NCI-H446 treated with DMSO at 0.1 percent for 48 hours (cell line): ENCODE measurements at places on chromosomes 13 and 19.
A peak's percentile ranks its signal among the peaks of the same experiment; 100 is the strongest.

GRCh38 chr13:94947965-94948371 is 235.6 kb upstream of the SOX21 start:
- DNase-seq, result no peak

GRCh38 chr19:39997638-39998216 is 867 bp downstream of the ZNF546 start:
- no peak for DNase-seq

DNA sequence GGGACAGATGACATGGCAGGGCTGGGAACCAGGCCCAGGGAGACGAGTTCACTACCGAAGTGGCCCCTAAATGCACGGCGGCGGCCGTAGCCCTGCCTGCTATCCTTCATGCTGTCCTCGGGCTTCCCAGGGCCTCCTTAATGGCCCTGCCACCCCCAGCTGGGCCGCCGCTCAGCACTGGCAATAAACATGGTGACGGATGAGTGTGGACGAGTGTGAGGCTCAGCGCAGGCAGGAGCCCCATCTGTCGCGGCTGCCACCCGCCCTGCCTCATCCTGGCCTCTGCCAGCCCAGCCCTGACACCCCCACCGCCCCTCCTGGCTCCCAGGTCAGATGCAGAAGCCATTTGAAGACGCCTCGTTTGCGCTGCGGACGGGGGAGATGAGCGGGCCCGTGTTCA is 13.6 kb downstream of the PIN1 start:
- DNase-seq, result no peak

DNA sequence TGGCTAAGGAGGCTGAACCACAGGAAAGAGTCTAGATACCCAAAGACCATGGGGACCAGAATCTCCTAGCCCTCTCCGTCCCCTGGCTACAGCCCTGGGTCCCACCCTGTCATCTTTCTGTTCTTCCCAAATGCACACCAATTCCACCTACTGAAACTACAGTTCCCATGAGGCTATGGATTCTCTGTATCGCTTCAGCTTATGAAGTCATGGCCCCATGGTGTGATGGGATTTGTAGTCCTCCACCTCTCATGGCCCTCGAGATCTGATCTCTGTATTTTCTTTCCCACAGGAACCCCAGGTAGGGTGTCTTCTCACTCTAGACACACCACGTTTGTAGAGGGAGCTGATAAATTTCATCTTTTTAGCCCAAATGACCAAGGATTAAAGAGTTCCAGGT is 11.8 kb downstream of the PTPRH start:
- no peak for DNase-seq

GRCh38 chr13:105220063-105220462 is 1315.4 kb downstream of the EFNB2 start:
- DNase-seq, result no peak

DNA sequence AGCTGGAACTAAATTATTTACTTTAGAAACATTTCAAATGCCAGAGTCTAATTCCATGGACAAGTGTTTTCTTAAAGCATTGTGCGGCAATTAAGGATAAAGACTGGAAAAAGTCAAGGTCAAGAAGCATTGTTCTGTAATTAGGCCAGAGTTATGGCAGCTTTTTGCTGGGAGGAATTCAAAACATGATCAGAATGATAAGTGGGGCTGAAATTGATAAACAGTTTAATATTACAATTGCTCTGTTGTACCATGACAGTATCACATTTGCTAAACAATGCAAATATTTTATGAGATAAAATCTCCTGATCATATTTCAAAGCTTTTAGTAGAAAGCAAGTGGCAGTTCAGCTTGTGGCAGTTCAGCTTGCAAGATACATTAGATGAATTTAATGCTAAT is 513.7 kb downstream of the GPC6 start:
- no peak for DNase-seq

DNA sequence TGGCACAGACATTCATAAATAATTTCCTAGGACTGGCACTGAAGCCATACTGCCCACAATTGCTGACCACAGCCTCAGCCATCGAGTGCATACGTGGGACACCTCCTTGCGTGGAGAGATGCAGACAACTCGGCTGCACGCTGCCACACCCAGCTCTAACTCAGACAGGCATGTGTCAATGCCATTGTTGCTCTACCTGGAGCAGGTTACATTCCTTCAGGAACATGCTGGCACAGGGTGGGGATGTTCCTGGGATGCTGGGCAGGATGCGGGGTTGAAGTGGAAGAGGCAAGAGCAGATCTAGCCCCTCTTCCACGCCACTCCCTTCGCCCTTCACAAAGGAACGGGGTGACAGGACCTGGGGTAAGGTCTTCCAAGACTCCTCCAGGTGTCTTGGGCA is 24.2 kb upstream of the SLC35E1 start:
- no peak for DNase-seq

- DNase-seq, result no peak
Observed at GRCh38 chr13:43116242-43116641, 92.9 kb downstream of the DNAJC15 start.

GRCh38 chr13:21549633-21550032 is 54.3 kb downstream of the MICU2 start:
- DNase-seq, result no peak

- no peak for DNase-seq
Observed at GRCh38 chr19:40457953-40458596, 7.5 kb downstream of the BLVRB start.

DNA sequence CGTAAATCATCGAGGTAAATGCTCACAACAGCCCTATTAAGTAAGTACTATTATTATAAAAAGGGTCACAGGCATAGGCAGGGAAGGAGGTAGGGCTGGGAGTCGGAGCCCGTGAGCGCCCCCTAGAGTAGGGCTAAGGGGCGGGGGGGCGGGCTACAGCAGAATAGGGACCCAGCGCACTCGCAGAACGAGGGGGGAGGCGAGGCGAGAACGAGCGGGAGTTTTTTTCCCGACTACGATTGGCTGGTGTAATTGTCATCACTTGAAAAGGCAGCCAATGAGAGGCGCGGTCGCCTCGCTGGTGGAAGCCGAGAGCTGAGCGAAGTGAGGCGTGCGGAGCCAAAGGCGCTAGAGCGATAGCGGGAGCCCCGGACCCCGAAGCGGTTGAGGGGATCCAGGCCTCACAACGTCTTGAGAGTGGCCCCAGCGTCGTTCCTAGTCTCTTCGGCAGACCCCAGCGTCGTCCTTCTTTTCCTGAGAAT is 24.2 kb downstream of the KEAP1 start:
- peak; percentile 55 for DNase-seq

GRCh38 chr19:11291991-11292390 is 4.0 kb upstream of the TSPAN16 start:
- DNase-seq, result no peak

DNA sequence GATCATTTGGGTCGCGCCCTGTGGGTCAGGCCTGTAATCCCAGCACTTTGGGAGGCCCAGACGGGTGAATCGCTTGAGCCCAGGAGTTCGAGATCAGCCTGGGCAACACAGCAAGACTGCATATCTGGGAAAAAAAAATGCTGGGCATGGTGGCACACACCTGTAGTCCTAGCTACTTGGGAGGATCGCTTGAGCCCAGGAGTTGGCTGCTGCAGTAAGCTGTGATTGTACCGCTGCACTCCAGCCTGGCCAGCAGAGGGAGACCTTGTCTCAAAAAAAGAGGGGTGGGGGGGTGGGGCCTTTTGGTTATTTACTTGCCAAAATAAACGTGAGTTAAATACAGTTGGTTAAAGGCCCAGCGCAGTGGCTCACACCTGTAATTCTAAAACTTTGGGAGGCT is 9.8 kb upstream of the ZNF544 start:
- DNase-seq, result no peak

DNA sequence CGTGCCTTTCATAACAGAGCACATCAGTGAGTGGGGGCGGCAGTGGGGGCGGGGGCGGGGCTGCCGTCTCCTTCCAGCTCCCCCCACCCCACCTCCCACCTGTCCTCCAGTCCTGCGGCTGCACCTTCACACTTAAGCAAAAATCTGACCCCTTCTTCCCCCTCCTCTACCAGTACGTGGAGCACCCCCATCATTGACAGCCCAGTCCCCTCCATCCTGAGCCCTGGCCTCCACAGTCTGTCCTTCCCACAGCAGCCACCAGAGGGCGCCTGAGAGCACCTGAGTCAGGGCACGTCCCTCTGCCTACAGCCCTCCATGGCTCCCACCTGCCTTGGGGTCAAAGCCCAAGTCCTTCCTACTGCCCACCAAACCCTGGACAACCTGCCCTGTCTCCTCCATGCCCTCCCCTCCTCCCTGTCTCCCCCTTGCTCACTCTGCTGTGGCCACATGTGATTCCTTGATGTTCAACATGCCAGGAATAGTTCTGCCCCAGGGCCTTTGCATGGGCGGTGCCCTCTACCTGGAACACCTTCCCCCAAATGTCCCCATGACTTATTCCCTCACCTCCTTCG is 4.0 kb downstream of the EBI3 start:
- no peak for DNase-seq

DNA sequence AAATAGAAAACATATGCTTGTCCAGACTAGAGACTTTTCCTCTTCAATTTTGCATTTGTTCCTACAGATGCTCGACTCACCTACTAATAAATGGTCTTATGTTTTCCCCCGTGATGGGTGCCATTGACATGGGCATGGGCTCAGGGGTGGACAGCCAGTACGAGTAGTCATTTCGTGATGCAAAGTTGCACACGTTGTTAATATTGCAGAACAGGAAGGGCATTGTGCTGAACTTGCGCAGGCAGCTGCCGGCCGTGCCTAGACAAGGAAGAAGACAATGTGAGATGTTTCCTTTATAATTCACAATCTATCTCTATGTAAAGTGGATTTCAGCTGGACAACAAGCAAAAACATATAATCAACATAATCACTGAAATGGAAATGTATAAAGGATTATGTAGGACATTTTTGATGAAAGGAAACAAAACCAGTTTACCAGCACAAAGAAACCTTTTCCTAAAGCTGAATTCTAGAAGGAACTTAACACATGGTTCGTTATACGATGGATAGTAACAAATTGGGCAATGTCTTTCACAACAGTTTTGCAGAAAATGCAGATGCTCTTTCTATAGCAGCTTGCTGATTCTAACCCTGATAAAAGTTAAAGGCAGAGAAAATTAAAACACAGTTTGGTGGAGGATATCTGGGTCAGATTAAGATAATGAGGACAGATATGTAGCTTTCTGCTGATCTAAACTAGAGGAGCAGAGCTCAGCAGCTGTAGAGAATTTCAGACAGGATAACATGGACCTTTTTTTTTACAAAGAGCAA is 145.7 kb downstream of the COL4A1 start:
- no peak for DNase-seq

DNA sequence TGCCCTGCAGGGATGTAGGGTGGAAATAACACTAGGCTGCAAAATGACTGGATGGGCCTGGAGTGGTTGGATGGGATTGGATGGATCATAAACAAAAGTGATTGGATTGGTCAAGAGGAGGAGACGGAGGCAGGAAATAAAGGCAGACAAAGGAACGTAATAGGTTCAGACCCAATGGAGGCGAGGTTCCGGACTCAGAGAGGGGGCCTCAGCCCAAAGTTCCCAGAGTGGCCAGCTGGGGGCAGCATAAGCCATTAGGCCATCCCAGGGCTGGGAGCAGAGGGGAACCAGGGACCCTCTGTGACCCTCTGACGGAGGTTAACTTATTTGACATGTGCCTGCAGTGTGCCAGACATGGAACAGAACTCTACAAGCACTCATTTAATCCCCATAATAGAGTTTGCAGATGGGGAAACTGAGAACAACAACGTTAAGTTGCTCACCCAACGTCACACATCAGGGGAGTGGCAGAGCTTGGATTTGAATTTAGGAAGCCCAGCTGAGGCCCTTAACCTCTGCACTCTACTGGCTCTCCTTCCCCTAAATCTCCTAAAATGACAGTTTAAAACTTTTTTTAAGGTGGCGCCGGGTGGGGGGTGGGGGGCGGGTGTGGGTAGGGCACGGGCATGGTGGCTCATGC is 15.3 kb upstream of the MAP1S start:
- no peak for DNase-seq

DNA sequence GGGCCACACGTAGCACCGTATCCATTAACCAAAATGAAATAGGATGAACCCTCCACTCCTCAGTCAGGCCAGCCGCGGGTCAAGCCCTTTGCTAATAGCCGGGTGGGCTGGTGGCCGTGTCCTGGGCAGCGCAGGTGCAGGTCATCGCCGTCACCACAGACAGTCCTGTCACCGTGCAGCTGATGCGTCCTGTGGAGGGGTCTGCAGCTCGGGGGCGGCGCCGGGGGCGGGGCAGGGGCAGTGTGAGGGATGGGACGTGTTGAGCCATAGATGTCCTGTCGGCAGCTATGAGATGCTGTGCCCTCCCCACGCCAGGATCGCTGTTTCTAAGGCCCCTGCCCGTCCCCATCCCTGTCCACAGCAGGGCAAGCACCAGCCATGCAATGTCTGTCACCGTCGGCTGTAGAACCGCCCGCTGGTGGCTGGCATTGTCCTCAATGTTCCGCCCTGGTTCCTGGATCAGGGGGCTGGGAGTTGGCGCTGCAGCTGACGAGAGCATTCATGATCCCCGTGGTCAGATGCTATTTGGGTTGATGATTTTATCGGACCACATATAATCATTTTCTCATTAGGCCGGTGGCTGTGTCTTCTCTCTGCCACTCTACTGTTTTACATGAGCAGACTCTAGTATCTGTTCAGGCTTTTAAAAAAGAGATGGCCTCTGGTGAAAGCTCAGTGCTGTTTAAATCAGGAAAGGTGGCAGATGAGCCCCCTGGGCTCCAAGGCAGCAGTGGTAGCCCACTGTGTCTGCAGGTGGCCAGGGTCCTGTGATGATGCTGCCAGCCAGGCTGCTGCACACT is 126.1 kb downstream of the KDM4B start:
- DNase-seq, result no peak

DNA sequence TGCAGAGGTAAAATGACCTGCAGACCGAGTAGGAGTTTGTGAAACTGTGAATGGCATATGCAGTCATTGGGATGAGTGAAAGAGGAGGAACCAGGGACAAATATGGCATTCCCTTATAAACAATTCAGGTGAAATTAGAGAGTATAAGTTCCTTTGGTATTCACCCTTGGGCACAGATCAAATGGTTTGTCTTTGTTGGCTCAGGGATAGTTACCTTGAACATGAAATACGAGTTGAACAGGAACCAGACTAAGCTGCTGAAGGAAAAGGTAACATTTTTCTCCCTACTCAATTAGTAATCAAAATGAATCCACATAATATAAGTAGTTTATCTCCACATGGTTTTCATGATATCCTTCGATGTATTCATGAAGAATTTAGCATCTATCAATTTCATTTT is 50.5 kb downstream of the SLITRK1 start:
- DNase-seq, result no peak

GRCh38 chr19:40682431-40682964 is 8.0 kb downstream of the NUMBL start:
- DNase-seq, result no peak

DNA sequence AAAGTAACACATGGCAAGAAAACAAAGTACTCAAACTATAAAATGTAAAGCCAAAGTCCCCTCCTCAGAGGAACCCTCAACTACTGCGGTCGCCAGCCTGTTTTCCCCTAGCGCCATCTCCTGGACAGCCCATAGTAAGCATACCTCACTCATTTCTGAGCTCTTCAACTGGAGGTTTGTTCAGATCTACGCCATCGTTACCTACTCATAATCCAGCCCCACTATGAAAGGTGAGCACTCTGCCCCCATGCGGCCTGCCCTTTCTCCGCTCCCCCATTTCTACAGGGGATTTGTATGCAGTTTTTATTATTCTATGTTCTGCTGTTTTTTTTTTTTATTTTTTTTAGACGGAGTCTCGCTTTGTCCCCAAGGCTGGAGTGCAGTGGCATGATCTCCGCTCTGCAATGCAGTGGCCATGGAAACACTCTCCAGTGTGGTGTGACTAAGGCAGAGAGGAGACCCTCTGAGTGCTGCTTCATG is 26.2 kb downstream of the OPA3 start:
- no peak for DNase-seq

GRCh38 chr19:17499648-17500446 is 11.6 kb upstream of the PGLS start:
- DNase-seq, result no peak

GRCh38 chr19:12656899-12657571 is 9.5 kb downstream of the MAN2B1 start:
- DNase-seq, result no peak
